ENCODE measurements at places on chromosomes 7 and 10. TPM values are rescaled to one million over a fixed set of nuclear protein-coding genes. Genes with fewer than 3 reads are reported as not detected.

Gene MRPS33
- total RNA-seq = 50.8 TPM

Gene TMEM270
- not detected for total RNA-seq

Gene ADGRA1
- total RNA-seq = not detected

Gene RBAK
- total RNA-seq = 3.5 TPM

Gene TPK1
- total RNA-seq = 1.2 TPM

DNA sequence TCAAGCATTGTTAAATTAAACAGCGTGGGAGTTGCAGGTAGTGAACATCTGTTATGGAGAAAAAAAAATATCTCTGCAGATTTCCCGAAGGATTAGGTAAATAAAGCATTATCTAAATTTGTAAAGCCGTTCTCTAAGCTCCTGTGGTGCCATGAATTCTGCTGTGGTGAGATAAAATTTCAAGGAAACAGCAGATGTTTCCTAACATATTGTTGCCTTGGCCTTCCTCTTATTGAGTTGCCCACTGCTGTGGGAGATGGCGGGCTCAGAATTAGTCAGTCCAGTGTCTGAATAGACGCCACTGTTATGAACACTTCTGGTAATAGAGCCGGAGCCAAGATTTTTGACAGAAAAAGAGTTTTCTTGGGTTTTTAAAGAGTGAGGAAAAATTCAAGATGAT, 82.6 kb upstream of the ELMO1 start:
- DNase-seq = no peak

- DNase-seq = no peak
Observed at GRCh38 chr7:91228327-91228726, 35.9 kb upstream of the FZD1 start.

DNA sequence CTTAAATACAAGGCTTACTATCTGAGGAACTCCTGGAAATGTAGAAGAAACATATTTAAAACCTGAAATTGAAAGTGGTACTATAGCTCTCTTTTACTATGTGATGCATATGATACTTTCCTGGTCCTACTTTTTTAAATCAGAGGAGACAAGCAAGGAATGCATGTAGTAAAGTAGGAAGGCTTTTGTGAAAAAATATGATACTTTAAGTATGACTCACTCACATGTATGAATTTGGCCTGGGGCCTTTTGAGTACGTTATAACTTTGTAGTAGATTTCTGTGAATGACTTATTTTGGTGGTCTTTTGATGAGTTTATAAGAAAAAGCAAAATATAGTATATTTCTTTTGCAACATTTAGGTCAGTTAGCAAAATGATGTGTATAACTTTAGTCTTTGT, 53.8 kb downstream of the TAX1BP1 start:
- no peak for DNase-seq

DNA sequence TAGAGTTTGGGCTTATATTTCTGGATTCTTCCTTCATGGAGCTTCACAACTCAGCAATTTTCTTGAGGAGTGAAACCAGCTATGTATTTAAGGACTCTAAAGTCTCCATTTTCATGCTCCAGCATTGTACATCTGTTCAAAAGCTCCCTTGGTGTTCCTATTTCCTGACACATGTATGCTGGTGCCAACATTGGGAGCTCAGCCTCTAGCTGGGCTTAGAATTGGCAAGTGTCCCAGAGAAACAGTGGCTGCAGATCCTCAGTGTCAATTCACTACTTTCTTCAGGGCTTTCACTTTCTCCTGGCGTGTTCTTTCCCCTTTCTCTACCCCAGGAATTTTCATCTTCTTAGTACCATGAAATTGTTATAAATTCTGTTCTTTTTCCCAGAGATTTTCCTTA, 103.1 kb downstream of the ZNF467 start:
- no peak for DNase-seq

GRCh38 chr10:86019141-86019540, 347.5 kb downstream of the GRID1 start:
- DNase-seq = no peak

DNA sequence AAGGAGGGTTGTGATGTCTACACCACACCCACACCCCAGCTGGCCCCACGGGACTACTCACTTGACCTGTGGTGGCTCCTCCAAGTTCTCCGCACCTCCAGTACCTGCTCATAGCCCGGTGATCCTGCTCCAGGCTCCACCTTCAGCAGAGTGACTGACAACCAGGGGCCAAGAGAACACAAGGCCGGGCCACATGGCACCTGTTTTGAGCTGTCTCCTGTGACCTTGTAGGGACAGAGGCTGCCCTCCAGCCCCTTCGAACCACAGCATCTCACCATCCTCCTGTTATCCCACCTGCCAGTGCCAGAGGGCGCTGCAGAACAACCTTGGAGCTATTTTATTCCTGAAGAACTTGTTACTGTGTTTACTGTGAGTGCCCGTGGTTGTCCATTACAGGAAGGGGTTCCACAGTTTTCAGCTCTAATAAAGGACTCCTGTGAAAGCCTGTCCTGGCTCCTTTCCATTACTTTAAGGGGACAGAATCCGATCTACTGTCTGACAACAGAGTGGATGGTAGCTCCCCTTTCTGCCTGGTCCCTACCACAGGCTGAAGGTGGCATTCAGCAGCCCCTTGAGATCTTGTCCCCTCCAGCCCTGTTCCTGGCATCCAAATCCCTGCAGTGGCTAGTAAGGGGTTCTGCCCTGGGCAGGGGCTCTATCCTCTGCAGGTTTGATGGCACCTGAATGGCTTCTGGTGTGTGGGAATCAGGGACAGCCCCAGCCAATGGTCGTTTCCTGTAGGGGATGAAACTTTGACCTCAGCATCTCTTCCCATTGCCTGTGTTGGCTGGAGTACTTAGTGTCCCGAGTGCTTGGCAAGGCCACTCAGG, 50.8 kb downstream of the C10orf120 start:
- no peak for DNase-seq

GRCh38 chr7:1572111-1572822, 2.4 kb upstream of the PSMG3 start:
- DNase-seq = no peak

GRCh38 chr10:77872151-77872946, 54.2 kb downstream of the DLG5 start:
- no peak for DNase-seq

GRCh38 chr7:98548971-98549370, 68.1 kb upstream of the NPTX2 start:
- DNase-seq = no peak

DNA sequence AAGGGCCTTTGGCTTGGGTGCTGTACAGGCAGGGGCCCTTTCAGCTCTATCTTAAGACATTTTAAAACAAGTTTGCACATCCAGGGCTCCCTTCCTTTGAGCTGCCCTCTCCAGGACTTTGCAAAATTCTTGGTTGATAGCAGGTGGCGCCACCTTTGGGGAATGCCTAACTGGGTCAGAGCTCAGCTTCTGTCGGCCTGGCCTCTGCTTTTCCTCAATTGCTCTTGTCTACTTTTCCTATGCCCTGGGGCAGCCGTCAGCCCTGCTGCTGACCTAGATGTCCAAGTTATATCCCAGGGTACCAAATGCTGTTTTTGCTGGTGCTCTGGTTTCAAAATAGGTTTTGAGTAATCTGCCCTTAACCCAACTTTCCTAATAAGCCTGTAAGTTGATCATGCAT, 65.8 kb downstream of the APBB1IP start:
- no peak for DNase-seq

- DNase-seq = no peak
Observed at GRCh38 chr7:76000566-76000965, 6.2 kb upstream of the TMEM120A start.

GRCh38 chr7:93836116-93836515, 54.4 kb downstream of the TFPI2 start:
- DNase-seq = no peak

- no peak for DNase-seq
Observed at GRCh38 chr10:10787586-10787985, 230.1 kb upstream of the CELF2 start.

DNA sequence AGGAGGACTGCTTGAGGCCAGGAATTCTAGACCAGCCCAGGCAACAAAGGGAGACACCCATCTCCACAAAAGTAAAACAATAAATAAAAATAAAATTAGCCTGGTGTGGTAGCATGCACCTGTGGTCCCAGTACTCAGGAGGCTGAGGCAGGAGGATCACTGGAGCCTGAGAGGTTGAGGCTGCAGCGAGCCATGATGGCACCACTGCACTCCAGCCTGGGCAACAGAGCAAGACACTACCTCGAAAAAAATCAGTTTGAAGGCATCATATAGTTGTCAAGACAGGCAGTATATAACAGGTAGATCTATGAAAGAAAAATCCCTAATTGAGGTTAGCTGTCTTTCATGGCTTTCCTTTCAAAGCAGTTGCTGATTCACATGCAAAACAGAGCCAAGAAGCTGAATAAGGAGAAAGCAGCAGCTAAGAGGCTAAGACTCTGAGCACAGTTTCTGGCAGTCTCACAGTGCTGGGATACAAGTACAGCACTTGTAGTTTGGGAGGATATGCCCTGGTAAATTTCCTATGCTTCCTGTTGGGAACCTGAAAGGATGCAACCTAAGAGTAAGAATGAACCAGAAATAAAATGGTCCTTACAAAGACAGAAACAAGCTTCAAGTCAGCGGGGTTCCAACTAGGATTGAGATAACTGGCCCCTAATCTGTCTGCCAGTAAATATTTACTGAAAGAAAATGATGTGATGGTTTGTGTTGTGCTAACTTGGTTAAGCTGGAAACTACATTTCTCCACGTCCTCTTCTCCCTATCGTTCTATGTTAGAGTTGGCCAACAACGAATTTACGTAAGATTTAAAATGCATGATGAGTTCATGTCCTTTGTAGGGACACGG, 368.5 kb upstream of the HPS1 start:
- DNase-seq = no peak

All from epithelial cell of proximal tubule (primary cell).